ENCODE measurements at places on chromosomes 5 and 9.

DNA sequence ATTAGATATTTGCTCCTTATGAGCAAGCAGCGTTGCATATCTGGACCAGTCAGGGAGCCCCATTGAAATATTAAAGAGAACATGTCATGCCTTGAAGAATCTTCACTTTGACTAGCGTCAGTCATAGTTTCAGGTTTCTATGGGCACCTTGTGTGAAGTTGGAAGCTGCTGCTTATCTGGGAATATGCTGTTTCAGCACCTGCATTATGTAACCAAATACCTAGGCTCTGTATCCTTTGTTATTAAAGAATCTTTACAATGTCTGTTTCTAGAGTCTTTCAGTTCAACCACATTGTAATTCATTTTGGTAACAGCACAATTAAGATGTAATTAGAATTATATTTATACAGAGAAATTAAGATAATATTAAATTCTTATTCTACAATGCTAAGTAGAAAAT, 818.8 kb upstream of the TYRP1 start:
- DNase-seq = no peak

DNA sequence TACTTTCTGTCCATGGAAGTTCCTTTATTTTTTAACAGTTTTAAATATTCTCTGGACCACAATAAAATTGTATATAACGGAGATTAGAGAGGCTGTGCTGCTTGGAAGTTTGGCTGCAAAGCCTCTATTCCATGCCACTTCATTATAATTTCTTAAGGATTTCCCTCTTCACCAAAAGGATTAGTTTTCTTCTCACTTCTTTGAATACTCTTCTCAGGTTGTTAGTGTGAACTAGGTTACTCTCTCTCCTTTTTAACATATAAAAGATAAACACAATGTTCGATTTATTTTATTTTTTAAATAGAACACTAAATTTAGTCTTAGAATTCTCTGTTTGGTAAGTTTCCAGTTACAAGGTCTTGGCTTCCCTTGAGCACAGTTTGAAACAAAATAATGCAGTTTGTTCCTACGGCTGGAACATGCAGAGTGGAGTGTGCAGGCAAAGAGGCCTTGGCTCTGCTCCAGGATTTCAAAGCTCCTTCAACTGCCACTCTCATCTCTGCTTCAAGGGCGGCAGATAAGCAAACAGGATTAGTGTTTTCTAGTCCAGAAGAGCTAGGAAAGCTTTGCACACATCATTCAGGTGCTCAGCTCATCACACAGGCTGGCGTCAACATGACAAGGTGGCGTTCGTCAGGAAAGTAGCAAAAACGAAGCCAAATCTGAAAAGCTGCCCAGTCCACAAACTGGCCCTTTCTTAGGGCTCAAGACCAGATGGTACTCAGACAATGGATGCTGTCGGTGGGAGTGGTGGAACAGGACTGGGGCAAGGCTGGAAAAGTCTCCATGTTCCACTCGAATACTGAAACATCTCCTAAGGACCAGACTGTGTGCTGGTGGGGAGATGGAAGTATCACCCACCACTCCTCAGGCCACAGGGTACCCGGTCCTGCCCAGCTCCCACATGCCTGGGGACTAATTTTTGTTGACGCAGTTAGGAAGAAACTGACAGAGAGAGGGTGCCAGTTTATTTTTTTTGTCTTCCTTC, 286.6 kb downstream of the CRB2 start:
- DNase-seq = no peak

- DNase-seq = no peak
These were observed 256.7 kb downstream of the PARP8 start for GRCh38 chr5:50922942-50923767.

DNA sequence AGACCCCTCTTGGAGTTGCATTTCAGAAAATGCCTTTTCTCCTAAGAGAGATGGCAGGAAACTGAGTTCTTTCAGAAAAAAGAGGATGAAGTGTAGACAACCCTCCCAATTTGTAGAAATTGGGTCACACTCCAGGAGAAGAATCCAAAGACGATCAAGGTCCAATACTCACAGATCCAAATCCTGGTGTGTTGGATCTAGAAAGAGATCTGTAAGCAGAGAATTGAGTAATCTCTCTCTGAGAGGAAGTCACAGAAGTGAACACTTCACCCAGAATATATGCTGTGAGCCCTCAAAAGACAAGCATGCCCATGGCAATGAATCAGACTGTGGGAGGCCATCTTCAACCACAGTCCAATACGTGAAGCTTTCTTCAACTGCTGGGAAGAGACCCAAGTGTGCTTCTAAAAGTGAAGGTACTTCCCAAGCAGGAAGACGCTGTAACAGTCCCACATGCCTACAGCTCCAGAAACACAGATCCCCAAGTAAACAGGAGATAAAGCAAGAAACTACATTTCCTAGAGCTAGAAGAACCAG, 182.7 kb downstream of the SMC2 start:
- no peak for DNase-seq

DNA sequence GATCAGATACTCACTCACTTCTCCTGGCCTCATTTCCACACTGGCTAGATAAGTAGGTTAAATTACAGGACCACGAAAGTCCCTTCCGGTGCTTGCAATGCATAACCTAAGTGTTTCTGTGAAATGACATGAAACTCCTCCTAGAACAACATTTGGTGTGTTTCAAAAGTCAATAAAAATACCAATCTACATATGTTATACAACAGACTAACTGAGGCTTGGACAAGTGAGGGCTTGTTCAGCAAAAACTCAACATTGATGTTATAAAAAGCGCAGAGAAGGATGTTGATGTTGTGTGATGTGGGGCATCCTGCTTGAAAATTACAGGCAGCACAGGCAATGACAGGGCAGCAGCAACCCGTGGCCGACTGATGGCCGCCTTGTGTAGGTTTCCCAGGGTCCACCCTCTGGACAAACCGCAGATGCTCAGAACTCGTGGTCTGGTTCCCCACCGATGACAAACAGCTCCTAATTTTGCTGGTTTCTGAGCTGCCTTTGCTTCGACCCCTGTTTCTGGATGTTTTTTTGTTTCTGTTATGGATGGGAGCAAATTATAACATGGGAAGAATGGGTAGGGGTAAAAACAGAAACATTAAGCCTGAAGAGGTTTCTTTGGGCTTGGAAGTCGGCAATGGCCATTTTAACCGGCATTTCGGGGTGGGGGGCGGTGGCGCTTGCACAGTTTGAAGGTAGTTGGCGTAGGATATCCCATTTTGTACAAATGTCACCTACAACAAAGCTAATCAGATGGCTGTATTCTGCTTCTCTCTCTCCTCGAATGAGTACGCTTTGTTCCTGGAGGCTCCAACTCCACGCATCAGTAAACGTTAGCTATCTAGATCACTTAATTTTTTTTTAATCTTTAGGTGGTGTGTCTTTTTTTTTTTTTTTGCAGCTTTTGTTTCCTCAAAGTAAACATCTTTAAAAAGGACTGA, 116.1 kb downstream of the PDZD2 start:
- DNase-seq = no peak

- no peak for DNase-seq
These were observed 177.0 kb downstream of the CDK5RAP2 start for GRCh38 chr9:120402741-120403542.

- no peak for DNase-seq
These were observed 1.2 kb downstream of the SRFBP1 start for GRCh38 chr5:121962958-121963357.

DNA sequence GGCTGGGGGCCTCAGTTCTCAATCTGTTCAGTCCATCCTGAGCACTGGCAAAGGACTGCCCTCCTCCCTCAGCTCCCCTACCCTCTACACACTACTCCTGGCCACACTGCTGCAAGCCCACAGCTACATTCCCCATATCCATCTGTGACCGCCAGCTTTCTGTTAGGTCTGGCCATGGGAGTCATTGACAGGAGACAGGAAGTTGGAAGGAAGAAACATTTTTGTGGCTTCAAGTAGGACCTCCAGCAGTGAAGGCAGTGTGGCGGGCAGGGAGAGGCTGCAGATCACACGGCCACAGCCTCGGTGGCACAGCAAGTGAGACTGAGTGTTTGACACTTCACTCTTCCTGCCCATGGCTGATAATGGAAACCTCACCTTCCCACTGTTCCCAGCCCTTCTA, 55.9 kb downstream of the SECISBP2 start:
- no peak for DNase-seq

DNA sequence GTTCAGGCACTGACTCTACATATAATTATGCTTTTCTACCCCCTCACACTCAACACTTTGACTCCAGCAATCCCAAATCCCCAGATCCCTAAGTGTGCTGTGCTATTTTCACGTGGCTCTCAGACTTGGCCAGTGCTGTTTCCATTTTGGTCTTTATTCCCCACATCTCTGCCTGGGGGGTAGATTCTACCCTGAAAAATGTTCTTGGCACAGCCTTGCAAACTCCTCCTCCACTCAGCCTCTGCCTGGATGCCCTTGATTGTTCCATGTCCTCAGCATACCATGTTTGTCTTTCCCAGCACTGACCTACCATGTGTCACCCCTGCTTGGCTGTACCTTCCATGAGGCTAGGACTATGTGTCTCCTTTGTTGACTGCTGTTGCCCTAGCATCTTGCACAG, 43.0 kb downstream of the FXN start:
- no peak for DNase-seq

DNA sequence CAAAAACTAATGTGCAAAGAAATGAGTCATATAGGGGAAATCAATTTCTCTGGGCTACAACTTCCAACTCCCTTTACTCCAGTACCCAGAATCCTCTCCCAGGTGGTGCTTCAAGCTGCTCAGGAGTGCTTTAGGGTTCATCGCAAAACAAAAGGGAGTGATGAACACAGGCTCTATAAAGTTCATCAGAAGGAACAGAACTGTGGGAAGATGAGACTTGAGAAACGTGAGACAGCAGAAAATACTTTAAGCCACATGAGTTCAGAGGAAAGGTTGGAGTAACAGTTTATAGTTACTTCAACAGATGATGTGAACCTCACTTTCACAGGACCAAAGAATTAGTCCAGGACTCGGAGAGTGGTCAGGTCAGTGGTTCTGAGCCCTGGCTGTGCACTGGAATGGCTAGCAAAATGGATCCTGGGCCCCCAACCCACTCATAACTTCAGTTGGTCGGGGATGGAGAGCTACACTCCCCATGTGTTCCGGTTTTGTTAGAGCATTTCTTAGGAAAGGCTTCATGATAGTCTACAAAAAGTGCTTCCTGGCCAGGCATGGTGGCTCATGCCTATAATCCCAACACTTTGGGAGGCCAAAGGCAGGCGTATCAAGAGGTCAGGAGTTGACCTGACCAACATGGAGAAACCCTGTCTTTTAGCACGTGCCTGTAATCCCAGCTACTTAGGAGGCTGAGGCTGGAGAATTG, 4.3 kb downstream of the RPL12 start:
- DNase-seq = no peak

GRCh38 chr9:93124793-93125192, 9.3 kb downstream of the NINJ1 start:
- DNase-seq = no peak

DNA sequence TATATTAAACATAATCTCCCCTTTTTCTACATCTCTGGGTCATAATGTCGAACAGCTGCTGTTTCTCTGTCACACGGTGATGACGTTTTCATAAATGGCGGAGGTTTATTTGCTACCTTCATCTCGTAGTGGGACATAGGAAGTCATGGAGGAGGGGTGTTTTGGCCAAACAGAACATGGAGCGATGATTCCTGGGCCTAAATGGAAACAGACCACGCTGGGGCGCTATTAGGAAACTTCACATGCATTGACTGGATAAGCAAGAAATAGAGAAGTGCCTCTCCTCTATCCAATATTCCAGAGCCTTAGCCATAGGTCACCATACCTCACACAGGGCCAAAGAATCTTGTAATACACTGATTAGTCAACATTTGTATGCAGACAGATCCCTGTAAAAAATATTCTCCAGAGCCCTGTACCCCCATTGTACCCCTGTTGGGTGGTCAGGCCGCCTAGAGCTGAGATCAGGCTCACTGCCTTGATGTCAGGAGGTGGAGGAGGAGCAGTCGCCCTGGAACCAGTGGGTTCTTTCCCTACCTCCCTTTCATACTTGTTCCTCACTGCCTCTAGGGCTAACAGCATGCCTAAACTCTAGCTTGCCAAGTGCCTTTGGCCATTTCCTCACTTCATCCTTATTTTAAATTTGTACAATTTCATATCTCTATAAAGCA, 77.8 kb upstream of the SPIN1 start:
- DNase-seq = no peak

GRCh38 chr9:16268067-16268881, 602.2 kb downstream of the BNC2 start:
- DNase-seq = no peak

DNA sequence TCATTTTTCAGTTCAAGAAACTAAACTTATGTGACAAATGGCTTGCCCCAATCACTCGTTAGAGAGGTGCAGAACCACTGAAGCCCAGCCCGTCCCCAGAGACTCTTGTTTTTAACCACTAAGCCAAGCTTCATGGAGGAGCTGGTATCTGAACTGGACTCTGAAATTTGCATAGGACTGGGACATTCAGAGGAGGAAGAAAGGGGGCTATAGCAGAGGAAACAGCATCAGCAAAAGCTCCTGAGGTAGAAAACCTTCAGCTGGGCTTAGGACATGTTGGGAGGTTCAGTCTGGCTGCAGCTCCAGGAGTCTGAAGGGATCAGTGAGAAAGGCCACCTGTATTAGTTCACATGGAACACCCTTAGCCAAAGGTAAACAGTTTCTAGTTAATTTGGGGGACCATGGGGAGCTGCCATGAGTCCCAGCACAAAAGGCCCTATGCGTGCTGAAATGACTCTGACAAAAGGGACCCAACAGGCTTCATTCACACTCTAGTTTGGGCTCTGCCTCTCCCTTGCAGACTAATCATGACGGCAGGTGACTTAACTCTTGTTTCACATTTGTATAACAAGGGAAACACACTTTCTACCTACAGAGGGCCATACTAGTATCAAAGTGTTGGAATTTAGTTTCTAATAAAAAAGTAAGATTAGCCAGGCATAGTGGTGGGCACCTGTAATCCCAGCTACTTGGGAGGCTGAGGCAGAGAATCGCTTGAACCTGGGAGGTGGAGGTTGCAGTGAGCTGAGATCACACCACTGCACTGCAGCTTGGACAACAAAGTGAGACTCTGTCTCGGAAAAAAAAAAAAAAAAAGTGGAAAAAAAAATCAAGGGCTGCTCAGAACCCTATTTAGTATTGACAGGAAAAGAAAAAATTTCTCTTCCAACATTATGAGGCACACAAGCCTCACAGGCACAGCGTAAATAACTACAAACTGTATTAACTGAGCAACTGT, 10.2 kb downstream of the FBXO10 start:
- no peak for DNase-seq

GRCh38 chr5:158616707-158617106, 483.0 kb downstream of the EBF1 start:
- no peak for DNase-seq

DNA sequence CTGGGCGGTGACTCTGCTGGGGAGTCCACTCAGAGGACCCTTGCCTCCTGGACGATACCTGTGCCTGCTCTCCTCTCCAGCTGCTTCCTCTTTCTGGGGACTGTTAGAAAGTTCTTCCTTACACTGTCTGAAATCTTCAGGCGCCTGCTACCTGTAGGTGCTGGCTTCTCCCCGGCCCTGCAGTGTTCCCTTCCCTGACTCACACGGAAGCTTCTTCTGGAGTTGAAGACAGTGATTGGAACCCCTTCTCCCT, 562 bp downstream of the GSN start:
- DNase-seq = no peak
